GM12891 (cell line): ENCODE measurements at places on chromosomes 7 and 10.
A peak's percentile ranks its signal among the peaks of the same experiment; 100 is the strongest.

GRCh38 chr10:525565-526315 lies 163.7 kb downstream of the DIP2C start:
- DNase-seq, result no peak

GRCh38 chr10:21194510-21194993 lies 297.4 kb upstream of the NEBL start:
- no peak for DNase-seq

DNA sequence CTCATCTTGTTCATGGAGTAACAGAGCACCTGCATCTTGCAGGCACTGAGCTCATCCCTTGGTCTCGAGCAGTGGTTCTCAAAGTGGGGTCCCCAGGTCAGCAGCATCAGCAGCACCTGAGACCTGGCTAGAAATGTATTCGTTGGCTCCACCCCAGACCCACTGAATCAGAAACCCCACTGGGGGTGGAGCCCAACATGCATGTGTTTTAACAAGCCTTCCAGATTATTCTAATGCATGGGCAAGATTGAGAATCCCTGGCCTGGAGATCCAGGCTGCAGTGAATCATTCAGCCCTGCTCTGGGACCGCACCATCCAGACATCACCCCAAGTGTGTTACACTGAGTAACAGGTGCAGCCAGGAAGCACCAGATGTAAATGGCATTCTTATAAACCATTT lies 85.1 kb upstream of the PPIF start:
- DNase-seq, result no peak

DNA sequence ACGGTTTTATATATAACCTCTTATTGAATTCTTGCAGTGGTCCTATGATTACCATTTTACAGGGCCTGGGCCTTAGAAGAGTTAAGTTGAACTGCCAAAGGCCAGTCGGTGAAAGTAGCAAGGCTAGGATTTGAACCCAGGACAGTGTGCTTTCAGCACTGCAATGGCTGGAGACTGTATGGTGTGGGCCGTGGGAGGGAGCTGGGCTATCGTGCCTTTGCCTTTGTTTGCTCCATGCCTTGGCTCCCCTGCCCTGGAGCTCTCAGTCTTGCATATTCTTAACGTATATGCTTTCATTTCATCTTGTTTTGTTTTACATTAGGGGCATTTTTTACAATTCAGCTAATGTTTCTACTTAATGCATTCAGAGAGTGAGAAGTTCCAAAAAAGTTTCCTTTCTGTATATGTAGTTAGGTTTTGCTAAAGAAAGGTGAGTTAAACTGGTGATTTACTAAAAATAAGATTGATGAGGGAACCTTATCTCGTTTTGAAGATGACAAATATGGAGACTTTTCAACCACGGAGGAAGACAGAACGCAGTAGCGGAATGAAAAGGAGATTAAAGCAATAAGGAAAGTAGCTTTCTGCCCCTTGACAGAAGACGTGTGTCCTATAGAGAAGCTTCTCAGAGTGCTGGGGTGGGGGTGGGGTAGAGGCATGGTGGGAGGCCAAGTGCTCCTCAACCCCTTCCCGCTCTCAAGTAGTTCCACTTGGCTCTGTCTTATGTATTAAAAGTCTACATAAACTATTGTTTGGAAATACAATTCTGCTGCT lies 82.5 kb downstream of the RTKN2 start:
- DNase-seq, result no peak

GRCh38 chr7:1324028-1324900 lies 91.6 kb downstream of the UNCX start:
- no peak for DNase-seq

DNA sequence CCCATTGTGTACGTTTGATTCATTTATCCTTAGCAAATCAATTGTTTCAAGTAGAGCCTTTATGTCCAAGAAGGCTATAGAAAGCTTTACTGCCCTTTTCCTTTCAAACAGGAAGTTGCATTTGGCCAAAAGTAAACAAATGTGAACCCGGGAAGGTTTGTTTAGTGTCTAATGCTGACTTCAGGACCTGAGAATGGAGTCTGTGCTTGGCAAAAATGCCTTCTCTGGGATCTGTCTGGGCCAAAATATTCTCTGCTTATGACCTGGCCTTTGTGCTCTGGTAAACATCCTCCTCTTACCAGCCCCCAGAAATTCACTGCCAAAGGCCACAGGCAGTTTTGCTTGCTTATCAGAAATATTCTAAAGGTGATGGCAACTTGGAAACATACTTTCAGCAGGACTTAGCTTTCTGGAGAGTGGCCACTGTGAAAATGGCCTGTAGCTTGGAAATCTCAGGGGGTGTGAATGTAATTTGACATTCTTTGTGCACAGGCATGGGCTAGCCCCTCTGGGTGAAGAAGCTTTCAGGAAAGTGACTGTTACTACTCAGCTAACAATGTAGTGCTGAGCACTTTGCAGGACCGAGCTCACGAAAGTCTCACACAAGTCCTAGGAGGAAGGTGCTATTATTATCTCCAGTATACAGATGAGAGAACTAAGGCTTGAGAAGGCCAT lies 199.5 kb downstream of the PTEN start:
- no peak for DNase-seq

GRCh38 chr10:27741173-27742091 lies 4.2 kb downstream of the MKX start:
- DNase-seq, result peak; percentile 1

- no peak for DNase-seq
Observed at GRCh38 chr10:3099291-3100092, 32.1 kb downstream of the PFKP start.

DNA sequence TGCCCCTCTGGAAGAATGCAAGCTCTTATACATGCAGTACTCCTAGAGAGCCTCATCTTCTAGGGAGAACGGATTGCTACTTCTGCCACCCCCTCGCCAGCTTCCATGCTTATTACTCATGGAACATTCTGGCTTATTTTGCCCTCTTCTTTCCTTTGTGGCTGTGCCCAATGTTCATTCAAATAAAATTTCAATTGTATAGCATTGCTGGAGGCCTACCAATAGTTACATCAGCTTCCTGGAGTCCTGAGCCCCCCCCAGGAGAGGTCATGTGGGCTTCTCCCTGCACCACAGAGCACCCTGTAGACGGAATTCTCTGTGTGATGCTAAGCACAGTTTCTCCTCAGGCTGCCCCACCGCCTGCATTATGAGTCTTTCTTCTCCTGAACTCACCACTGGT lies 1094.0 kb downstream of the KCNMA1 start:
- no peak for DNase-seq

GRCh38 chr7:139767561-139767982 lies 10.2 kb downstream of the HIPK2 start:
- DNase-seq, result peak; percentile 44

DNA sequence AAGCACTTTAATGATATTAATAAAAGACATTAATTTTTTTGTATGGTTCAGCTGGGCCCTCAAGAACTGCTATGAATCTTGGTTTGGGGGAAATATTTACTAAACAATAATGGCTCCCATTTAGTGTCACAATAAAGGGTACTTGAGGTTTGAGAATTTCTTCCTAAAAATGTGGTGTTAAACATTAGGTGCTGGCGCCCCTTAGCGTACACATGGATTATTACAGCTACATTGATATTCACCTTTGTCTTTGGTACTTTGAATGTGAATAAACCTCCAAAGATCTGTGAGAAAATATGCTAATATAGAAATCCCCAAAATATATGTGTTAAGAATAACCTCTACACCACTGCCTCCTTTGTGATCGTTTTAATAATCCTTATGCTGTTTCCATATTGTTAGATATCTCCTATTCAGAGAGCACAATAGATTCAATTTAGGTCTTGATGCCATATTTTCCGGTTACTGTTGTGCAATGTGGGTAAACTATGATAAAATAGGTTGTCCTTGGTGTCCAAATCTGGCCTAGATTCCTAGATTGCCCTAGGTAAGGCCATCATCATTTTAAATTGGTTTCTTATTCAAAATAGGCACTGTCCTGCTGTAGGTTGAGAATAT lies 161.8 kb upstream of the CACNA2D1 start:
- peak; percentile 2 for DNase-seq

DNA sequence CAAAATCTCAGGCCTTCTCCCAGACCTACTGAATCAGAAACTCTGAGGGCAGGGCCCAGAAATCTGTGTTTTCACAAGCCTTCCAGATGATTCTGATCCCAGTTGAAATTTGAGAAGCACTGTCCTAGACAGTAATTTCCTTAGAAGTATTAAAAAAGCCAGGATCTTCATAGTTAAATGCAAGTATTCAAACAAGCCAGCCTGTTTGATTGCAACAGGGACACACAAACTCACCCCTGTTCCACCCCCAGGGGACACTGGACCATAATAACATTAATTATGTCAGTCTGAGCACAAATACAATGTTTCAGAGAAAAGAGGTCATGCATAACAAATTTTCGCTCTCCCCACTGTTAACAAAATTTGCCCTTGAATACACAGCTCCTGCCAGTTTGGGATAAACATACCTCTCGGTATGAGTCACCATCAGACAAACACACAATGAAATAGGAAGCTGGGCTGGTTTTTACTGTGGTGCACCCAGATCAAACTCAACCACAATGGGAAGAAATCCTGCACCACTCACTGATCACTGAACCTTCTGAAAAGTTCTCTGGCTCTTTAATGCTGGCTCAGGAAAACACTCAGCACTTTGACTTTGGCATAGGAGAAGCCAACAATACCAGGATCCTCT lies 34.3 kb downstream of the ABLIM1 start:
- DNase-seq, result no peak

DNA sequence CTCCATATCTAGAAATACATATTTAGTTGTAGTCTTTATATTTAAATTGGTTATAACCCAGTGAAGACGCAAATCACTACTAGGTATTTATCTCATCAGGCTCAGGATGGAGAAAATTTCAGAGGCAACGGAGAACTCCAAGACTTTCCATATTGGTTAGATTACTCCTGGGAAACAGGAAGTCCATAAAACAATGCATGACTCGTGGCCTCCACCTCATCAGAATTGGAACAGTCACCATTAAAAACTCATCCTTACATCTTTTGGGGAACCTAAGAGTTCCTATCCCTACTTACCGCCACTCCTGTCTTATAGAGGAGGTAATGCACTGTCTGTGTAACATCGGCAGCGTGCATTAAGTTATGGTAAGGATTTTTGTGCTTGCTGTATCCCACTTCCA lies 177.6 kb downstream of the PPP1R17 start:
- DNase-seq, result no peak

DNA sequence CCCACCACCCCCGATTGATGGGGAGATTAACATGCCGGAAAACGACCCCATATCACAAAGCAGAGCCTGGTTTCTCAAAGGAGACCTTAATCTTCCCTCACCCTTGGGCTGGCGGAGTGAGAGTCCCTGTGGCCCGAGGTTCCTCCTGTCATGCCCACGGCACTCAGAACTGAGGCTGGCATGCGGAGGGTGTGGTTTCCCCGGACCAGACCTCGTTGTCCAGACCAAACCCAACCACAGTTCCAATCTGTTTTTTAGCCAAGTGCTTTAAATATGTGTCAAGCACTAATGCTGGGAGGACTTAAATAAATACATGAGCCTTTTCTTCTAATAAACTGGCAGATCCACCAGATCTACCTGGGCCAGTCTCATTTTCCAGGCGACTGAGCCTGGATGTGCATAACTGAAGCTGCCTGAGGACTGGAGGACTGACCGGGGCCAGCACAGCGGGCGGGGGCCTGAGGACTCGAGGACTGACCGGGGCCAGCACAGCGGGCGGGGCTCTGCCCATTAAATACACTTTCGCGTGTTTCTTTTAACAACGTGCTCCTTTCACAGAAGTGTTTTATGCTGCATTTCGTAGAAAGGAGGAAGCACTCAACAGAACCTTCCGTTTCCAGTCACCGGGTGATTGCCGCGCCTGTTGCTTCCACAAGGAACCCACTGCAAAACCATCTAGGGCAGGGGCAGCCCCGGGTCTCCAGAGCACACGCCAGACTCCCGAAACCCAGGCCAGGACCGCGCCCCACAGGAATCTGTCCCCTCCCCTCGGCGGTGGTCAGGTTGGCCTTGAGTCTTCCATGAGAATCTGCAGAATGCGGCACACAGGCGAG lies 334.6 kb downstream of the PTPRN2 start:
- peak; percentile 0 for DNase-seq

- no peak for DNase-seq
Observed at GRCh38 chr10:119807960-119808697, 64.5 kb downstream of the MCMBP start.

GRCh38 chr7:37440738-37441385 lies 7.8 kb downstream of the ELMO1 start:
- DNase-seq, result no peak

DNA sequence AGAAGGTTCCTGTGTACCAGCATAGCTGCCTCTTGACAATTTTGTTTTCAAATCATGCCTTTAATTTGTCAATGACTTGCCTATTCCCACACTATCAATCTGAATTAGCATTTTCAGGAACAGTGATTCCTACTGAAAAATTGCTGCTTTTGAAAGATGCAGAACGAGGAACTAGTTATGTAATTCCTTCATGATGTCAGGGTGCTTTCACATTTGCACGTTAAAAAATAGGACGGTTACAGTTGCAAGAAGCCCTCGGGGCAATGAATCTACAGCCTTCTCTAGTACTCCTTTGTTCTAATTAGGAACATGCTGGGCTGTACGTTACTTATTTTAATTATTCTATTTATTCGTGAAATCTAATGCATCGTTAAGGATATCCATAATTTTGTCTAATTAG lies 253.9 kb downstream of the OTUD1 start:
- no peak for DNase-seq

GRCh38 chr7:84336303-84336702 lies 141.7 kb upstream of the SEMA3A start:
- DNase-seq, result peak; percentile 5

DNA sequence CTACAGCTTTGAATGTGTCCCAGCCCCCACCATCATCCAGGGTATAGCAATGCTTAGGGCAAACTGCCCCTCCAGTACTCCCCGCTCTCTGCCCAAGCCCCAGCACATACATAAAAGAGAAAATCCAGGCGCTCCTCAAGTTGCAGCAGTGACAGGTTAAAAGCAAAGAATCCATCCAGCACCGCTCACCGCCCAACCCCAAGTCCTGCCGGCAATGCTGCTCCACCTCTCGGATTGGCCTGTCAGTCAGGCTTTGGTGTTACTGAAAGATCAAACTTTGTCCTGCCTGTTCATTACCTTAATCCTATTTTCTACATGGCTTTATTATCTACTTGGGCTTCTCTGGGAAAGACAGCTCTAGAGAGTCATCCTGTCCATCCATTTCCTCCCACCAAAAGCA lies 31.9 kb downstream of the DPCD start:
- no peak for DNase-seq

DNA sequence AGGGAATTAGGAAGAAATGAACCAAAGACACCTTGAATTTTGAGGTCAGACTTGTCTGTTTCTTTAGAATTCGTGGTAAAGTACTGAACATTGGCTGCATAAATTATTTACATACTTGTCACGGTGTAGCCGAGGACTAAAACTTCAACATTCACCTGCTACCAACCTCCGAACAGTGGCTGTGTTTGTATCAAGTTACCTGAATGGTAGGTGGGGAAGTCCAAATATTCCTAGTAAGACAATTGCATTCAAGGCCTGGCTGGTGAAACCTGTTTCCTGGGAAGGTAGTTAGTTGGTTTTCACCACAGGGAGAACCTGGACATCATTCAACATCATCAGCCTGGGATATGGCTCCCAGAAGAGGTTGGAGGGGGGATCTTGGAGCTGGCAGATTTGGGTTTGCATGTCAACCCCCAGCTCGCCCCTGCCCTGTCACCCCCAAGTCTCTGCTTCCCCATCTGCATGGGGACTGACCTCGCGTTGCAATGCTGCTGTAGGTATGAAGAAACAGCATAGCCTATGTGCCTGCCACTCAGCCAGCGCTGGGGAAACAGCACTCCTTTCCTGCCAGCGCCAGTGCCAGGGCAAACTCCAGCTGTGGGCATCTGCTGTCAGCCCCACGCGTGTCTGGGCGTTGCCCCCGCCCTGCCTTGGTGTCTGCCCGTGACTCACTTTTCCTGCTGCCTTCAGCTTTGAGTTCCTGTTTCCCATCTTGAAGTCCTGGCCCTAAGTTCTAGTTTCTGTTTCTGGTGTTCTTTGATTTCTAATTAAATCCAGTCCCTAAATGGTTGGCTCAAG lies 12.7 kb upstream of the LARP4B start:
- no peak for DNase-seq
